ENCODE measurements at places on chromosomes 3 and 15. TPM values are rescaled to one million over a fixed set of nuclear protein-coding genes. Genes with fewer than 3 reads are reported as not detected.

The FETUB gene
- total RNA-seq, result not detected

The CDHR4 gene
- 0.35 TPM for total RNA-seq

The FEZF2 gene
- not detected for total RNA-seq

The CPNE9 gene
- total RNA-seq, result 0.23 TPM

The PP2D1 gene
- total RNA-seq, result not detected

The ZKSCAN7 gene
- total RNA-seq, result 16.3 TPM

The CPN2 gene
- 0.12 TPM for total RNA-seq

The FBXW12 gene
- 0.23 TPM for total RNA-seq

The SCAP gene
- total RNA-seq, result 101 TPM

The CHCHD6 gene
- 12.4 TPM for total RNA-seq

The SERPINI2 gene
- 0.82 TPM for total RNA-seq

The RLBP1 gene
- not detected for total RNA-seq

The APOD gene
- 9.4 TPM for total RNA-seq

The ARRDC4 gene
- total RNA-seq, result 27.7 TPM

The LIPC gene
- 6.6 TPM for total RNA-seq

The C3orf52 gene
- total RNA-seq, result 8.2 TPM

The PYGO1 gene
- 13.1 TPM for total RNA-seq

The FGD5 gene
- 35.8 TPM for total RNA-seq

The ISL2 gene
- total RNA-seq, result 0.29 TPM

The C2CD4B gene
- 15.8 TPM for total RNA-seq

The AADACL2 gene
- not detected for total RNA-seq

The KIF23 gene
- total RNA-seq, result 17.9 TPM
